ENCODE measurements at places on chromosomes 16 and 17. TPM values are rescaled to one million over a fixed set of nuclear protein-coding genes. Genes with fewer than 3 reads are reported as not detected.

The KRT222 gene
- polyA plus RNA-seq = 0.48 TPM

The HIRIP3 gene
- polyA plus RNA-seq = 13.6 TPM

The TP53TG3B gene
- not detected for polyA plus RNA-seq

The PAQR4 gene
- polyA plus RNA-seq = 5.7 TPM

The KAT2A gene
- polyA plus RNA-seq = 37.8 TPM

The MXRA7 gene
- 136 TPM for polyA plus RNA-seq

Data from muscle of arm (tissue), 14 donors.